ENCODE measurements at places on chromosomes 5 and 9.

GRCh38 chr9:112311497-112311896, 21.9 kb downstream of the PTBP3 start:
- no peak for DNase-seq

- DNase-seq: no peak
Measured at GRCh38 chr5:120790339-120790738, 326.2 kb downstream of the PRR16 start.

DNA sequence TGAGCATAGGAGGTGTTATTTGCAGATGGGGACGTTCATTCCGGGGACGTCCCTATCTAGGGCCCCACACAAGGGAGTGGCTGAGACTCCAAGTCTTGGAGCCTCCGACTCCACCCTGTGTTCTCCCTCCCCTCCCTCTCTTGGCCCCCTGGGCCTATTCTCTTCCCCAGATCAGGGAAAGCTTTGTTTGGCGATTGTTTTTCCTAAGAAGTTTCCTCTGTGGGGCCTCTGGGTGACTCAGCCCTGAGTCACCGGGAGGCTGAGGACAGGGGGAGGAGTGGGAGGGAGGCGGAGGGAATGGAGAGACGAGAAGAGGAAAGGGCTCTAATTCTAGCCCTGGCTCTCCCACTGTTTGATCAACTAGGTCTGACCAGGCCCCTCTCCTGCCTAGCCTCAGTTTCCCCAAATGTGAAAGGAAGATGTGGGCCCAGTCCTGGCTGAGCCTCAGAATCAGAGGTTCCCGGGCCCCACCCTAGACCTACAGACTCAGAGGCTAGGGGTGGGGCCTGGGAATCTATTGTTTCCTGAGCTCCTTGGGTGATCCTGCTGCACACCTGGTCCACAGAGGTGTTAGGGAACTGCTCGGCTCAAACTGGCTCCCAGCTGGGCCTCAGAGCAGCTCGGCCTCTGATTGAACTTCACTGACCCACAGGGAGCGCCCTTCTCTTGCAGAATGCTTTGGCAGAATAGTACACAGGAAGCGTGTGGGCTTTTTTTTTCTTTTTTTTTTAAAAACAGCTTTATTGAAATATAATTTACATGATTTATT, 19.2 kb downstream of the GSN start:
- peak; percentile 78 for DNase-seq

DNA sequence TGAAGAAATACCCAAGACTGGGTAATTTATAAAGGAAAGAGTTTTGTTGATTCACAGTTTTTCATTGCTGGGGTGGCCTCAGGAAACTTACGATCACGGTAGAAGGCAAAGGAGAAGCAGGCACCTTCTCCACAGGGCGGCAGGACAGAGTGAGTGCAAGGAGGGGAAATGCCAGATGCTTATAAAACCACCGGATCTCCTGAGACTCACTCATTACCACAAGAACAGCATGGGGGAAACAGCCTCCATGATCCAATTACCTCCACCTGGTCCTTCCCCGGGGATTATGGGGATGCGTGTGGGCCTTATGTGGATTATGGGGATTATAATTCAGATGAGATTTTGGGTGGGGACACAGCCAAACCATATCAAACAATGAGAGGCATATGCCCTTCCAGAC, 18.5 kb upstream of the RORB start:
- DNase-seq: no peak

DNA sequence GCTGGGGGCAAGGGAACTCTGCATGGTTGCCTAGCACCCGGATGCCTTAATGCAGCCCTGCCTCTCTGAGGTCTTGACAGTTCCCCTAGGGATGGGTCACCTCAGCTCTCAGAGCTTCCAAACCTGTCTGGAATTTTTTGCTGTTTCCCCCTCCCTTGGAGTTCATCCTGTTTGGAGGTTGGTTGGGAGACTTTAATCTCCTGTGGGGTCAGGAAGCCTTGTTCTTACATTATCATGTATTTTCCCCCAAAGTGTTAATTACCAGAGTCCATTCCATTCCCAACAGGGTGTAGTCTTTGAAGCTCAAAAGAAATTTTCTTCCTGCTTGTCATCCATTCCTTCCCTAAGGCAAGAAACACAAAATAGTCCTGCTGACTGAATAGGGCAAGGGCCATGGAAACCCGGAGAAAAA, 150.3 kb upstream of the SPRY4 start:
- DNase-seq: no peak

DNA sequence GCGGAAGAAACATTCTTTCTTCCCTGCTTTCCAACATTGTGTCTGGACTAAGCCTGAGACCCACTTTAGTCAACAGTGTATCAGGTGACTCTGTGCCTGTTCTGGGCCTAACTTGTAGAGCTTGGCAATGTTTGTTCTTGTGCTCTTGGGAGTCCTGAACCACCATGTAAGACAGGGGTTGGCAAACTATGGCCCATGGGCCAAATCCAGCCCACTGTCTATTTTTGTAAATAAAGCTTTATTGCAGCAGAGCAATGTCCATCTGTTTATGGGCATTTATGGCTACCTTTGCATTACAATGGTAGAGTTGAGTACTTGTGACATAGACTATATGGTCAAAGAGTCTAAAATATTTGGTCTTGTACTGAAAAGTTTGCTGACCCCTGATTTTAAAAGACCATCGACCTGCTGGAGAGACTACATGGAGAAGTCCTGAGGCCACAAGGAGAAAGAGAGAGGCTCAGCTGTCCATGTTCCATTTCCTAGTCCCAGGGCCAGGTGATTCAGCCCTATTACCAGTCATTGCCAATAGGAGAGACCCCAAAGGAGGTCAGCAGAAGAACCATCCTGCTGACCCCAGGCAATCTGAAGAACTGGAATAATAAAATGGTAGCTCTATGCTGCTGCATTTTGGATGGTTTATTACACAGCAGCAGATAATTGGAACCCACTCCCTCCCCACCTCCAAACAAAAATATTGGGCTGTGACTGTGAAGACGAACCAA, 211.3 kb downstream of the AUH start:
- DNase-seq: no peak

DNA sequence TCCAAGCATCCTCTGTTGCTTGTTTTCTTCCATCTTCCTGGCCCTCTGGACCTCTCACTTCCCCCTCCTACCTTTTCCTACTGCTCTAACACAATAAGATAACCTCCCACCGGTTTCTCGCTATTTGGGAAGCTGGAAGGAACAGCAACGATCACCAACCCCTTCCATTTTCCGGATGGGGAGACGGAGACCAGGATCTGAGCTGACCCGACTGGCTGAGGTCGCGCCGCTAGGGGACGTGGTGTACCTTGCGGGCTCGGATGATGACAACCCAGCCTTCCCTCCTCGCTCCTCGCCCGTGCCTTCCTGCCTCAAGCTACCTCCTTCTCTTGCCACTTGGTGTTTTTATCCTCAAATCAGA, 1.9 kb downstream of the LPAR1 start:
- DNase-seq: peak; percentile 69

DNA sequence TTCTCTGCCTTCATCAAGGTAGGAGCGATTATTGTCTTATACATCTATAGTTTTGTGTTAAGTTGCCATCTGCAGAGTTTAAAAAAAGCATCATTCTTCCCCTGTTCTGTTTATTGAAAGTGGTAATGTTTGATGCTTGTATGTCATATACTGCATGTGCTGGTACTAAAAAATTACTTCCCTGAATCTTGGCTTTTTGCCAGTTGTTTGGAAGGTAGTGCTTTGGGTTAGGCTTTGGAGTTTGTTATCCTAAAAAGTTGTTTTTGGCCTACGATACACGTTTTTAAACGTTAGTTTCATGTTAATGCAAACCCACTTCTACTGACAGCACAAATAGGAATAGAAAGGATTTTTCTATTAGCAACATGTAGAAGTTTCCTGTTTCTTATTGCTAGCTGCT, 158.3 kb downstream of the GIN1 start:
- DNase-seq: no peak

DNA sequence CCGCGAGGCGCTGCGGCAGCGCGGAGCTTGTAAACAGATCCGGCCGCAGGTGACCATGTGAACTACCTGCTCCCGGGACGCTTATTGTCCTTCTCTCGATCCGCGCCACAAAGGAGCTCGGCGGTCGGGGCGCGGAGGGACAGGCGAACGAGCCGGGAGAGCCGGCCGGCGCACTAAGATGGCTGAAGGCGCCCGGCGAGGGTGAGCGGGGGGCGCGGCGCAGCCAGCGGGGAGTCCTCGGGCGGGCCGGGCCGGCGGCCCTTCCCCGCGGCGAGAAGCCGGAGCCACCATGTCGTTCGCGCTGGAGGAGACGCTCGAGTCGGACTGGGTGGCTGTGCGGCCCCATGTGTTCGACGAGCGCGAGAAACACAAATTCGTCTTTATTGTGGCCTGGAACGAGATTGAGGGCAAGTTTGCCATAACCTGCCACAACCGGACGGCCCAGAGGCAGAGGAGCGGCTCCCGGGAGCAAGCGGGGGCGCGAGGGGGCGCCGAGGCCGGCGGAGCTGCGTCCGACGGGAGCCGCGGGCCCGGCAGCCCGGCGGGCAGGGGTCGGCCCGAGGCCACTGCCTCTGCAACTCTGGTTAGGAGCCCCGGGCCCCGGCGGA, 535 bp downstream of the JMY start:
- DNase-seq: no peak

DNA sequence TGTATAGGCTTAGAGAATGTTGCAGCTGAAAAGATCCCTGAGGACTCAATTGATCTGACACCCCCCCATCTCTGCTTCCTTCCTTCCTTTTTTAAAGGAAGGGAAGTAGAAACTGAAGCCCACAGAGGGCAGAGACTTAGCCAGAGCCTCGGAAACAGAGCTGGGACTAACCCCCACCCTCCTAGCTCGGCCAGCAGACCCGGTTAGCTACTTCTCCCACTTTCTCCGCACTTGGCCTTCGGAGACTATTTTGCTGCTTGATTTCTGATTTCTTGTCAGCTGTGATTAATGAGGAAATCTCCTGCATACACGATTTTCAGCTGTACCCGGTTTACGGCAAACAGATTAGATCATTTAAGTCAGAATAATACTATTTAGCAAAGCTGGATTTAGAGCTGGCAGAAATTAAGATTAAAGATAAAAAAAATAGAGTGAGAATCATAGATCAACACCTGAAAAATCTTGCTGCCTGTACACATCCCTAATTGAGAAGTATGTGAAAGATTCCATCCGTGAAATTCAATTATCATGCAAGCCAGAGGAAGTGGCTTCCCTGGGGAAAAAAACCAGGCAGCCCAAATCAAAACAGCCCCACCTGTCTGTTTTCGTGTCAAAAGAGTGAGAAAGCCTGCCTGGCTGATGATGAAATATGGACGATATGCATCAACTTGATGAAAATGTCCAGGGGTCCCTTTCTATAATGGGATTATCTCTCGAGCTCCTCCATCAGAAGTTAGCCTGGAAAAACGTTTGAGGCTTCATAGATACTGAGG, 159.5 kb upstream of the SHB start:
- DNase-seq: no peak

Measured in body of pancreas (tissue), 4 donors.